M059J (cell line): ENCODE measurements at places on chromosomes 12 and 14. TPM values are rescaled to one million over a fixed set of nuclear protein-coding genes. Genes with fewer than 3 reads are reported as not detected.
A peak's percentile ranks its signal among the peaks of the same experiment; 100 is the strongest.

- peak; percentile 9 for DNase-seq
Measured at GRCh38 chr14:54730156-54730961, 163.4 kb downstream of the SAMD4A start.

GRCh38 chr14:76756371-76756750 lies 4.9 kb upstream of the VASH1 start:
- DNase-seq = no peak

DNA sequence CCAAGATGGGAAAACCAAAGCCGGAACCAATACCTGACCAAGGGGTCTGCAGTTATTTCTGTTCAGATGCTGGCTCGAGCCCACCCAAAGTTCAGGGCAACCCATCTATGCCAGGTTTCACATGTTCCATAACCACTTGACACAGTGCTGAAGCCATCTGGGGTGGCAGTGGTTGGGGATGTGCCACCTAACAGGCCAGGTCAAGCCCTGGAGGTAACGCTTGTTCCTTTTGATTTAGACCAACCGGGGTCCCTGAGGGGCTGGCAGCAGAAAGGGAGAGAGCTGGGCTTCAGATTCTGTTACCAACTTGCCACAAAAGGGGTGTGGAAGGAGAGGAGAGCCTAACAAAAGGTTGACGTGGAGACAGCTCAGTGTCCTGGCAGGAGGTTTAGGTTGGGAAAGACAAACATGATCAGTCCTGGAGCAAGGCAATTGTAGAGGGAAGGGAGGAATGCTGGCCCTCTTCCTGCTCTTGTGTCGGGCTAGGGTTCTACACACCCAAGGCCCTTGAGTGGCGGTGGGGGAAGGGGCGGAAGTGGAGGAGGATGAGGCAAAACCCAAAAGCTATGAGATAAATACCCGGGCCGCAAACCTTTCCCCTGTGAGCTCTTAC lies 31.9 kb downstream of the CACNA2D4 start:
- no peak for DNase-seq

GRCh38 chr14:104573930-104574329 lies 5.6 kb upstream of the C14orf180 start:
- DNase-seq = no peak

- no peak for DNase-seq
Measured at GRCh38 chr14:60221457-60221856, 27.6 kb upstream of the PPM1A start.

The GALNT16 gene
- 0.20 and 0.30 TPM in 2 replicates for total RNA-seq
